ENCODE measurements at places on chromosomes 2 and 18. TPM values are rescaled to one million over a fixed set of nuclear protein-coding genes. Genes with fewer than 3 reads are reported as not detected.

GRCh38 chr2:237120916-237121315, 35.2 kb downstream of the COPS8 start:
- no peak for DNase-seq

- no peak for DNase-seq
Observed at GRCh38 chr2:21633466-21633865, 509.7 kb downstream of the TDRD15 start.

DNA sequence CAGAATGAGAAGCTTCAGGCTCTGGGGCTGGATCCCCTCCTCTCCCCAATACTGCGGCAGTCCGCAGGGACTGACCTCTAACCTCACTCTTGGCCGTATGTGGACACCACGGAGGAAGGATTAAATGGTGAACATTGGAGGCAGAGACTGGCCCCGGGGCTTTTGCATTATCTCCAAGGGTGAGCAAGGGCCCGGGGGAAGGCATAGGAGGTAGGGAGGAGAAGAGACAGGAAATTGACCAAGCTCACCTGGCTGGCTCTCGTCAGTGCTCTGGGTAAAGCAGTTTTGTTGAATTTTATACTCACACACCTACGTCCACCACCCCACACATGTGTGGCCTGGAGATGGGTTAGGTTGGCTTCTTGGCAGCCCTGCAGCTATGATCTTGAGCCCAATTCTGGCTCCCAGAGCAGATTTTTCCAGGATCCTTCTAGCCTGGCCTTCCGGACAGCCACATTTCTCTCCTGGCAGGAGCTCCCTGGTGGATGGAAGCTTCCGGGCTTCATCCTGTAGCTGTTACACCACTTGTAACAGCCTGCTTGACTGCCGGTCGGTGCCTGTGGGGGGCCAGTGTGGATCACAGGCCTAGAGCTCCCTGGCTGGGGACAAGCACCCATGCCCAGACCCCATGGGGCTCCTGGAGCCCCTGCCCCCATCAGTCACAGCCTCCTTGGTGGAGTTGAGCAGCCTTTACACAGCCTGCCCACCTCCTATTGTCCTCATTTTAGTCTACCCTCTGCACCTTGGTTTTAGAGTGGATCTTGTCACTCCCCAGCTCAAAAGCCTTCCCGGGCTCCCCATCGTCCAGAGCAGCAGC, 7.6 kb downstream of the ITM2C start:
- peak; percentile 67 for DNase-seq

Gene CKAP2L
- total RNA-seq: 9.1 TPM

Data from suprapubic skin (tissue), 4 donors.